ENCODE measurements at places on chromosomes 7 and 10.

- DNase-seq = no peak
These were observed 52.1 kb upstream of the ZNF438 start for GRCh38 chr10:31083765-31084184.

GRCh38 chr10:5570979-5571810 is 46.4 kb downstream of the CALML3 start:
- no peak for DNase-seq

- no peak for DNase-seq
These were observed 155.4 kb downstream of the ADK start for GRCh38 chr10:74306227-74306982.

GRCh38 chr10:116866987-116867595 is 17.8 kb downstream of the ENO4 start:
- no peak for DNase-seq

DNA sequence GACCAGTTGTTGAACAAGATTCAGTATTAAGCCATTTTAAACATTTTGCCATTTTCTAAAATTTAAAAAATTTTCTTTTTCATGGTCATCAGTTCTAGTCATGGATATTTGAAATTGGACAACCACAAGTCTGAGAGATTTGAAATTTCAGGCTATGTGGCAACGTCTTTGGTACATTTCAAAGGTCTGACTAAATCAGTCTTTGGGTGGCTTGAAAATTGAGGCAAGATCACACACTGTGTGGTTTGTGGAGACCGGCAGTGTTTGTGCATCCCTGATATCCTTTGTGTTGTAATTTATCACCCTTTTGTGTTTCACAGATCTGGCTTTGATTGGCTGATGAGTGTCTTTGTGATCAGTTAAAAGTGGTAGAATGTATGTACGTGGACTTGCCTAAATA is 35.7 kb downstream of the CCAR1 start:
- no peak for DNase-seq

DNA sequence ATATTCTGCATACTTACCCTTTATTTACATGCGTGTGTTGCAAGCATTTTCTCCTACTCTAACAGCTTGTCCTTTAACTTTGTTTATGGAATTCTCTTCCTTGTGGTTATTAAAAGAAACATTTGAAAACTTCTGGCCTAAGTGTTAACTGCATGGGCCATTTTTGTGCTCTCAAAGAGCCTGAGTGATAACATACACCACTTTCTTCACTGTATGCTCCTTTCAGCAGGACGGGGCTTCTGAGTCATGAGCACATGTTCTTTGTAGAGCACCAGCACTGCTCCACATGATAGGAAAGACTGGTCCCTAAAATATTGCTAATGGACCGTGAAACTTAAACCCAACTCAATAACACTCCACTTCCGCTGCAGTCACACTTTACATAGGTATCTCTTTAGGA is 1093.6 kb upstream of the GHITM start:
- no peak for DNase-seq

DNA sequence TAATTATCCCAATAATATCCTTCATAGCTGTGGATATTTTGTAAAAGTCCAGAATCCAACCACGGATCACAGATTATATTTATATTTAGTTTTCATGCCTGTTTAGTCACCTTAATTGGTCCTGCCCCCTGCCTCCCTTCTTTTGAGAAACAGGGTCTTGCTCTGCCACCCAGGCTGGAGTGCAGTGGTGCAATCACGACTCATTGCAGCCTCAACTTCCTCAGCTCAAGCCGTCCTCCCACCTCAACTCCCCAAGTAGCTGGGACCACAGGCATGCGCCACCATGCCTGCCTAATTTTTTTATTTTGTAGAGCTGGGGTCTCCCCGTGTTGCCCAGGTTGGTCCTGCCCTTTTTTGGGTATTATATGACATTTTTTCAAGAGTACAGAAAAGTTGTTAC is 129.4 kb downstream of the KAT6B start:
- no peak for DNase-seq

DNA sequence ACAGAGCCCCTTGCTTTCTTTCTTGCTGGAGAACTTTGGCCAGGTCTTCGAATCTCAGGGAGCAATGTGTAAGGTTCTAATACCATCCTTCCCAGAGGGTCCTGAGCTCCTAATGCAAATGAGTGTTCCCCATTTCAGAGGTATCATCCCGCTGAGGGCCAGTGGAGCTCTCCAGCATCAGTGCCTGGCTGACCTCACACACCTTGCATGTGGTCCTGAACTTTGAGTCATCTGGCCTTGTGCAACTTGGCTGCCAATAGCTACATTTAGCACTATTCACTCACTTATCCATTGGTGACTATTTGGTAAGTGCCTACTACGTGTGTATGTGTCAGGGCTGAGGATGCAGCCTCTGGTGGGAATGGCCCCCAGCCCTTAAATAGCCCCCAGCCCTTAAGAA is 48.4 kb upstream of the HABP2 start:
- no peak for DNase-seq

- no peak for DNase-seq
These were observed 177.1 kb downstream of the DGKI start for GRCh38 chr7:137669706-137670105.

DNA sequence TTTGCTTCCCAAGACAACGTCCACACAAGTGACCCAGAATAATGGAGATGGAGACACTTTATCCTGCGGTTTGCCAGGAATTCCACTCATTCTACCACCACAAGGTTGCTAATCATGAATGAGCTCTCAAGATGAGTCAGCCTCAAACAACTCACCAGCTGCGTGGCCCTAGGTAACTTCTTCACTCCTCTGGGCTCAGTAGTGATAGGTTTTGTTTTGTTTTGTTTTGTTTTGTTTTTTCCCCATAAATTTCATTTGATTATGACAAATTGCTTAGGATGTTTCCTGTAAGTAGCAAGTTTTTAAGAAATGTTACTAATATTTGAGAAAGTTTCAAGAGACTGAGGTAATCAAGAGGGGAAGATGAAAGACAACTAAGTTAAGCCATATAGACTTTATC is 286.8 kb downstream of the PARD3 start:
- no peak for DNase-seq

- no peak for DNase-seq
These were observed 7.9 kb upstream of the CRTAC1 start for GRCh38 chr10:98038288-98038687.

DNA sequence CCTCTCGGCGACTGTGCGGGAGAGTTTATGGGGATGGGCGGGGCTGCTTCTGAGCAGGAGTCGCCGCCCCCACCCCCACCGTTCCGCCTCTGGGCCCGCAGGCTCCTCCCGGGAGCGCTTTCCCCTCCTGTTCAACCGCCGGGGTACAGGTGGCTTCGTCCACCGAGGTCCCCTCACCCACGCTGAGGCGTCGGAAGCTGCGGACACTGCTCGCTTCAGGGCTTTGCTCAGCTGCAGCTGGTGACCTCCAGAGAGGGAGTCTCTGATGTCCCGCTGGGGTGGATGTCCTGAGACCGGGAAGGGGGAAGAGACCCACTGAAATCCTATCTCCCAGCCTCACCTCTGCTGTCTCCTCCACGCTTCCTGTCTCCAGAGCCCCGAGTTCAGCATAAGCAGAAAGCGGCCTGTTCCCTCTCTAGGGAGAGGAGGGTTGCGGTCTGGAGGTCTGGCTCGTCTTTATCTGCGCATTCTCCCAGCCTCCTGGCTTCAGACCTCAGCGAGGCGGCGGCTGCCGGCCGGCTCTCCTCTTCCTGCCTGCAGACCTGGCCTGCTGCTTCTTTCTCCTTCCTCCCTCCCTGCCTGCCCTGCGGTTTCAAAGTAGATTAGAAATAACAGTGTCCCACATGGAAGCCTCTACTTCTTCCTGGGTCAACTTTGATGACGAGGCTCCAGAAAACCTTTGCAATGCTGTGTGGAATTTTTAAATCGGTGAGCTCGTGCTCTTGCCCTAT is 1.8 kb downstream of the CYP2E1 start:
- no peak for DNase-seq

- peak; percentile 1 for DNase-seq
These were observed 327.5 kb upstream of the PLXDC2 start for GRCh38 chr10:19488592-19489280.

DNA sequence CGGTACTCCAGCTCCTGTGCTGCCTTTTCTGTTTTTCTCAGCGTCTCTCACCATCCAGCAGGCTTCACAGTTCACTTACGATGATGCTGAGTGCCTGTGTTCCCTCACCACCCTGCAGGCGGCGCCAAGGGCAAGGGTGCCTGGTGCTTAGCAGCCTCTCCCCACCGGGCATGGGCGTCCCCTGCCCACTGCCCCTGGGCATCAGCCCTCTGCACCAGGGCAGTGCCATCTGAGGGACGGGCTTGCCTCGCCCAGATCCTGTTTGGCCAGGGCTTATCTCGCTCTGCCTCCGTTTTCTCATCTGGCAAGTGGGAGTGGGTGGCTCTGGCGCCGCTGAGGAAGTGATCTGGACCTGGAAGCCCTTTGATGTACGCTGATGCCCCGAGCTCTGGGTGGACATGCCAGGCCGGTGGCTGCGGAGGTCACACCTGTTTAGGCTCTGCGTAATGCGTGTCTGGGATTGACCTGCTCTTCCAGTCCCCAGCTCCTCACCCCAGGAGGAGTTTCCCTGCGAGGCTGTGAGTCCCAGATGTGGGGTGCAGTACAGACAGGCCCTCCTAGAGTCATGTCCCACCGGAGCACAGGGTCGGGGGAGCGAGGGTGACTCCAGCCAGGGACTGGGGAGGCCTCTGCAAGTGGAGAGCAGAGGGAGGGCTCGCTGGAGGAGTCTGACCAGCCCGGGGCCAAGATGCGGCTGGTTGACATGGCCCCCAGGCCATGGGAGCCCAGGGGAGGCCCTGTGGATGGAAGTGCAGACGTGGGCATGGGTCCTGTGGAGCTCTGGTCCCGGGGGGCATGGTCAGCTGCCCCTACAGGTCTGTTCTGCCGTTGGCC is 11.8 kb downstream of the TTYH3 start:
- no peak for DNase-seq

DNA sequence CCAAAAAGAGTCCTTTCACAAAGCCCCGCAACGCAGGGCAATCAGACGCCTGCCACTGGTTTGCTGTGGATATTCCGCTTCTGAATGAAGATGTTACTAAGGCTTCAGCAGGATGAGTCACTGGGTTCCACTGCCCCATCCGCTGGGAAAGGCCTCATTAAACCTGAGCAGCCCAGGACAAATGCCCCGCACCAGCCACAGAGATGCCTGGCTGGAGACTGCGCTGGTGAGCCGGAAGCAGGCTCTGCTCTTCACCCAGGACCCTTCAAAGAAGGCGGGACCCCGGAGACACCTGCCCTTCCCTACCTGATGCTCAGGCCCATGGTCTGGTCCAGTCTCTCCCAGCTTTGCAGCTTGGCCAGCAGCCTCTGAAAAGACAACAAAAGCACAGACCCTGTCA is 19.8 kb downstream of the MAD1L1 start:
- DNase-seq = no peak

GRCh38 chr7:118286131-118286530 is 61.6 kb downstream of the ANKRD7 start:
- DNase-seq = no peak

DNA sequence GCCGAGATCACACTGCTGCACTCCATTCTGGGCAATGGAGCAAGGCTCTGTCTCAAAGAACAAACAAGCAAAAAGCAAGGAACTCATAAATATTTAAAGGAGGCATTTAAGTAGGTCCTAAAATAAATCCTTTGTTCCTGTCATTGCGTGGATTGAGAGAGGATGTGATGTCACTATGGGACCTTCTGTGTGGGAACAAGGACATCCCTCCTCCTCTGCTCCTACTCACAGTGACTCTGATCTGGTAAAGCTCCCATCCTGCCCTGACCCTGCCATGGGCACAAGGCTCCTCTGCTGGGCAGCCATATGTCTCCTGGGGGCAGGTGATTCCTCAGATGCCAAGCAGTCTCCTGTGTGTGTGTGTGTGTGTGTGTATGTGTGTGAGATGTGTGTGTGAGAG is 74.1 kb upstream of the PRSS58 start:
- DNase-seq = no peak

DNA sequence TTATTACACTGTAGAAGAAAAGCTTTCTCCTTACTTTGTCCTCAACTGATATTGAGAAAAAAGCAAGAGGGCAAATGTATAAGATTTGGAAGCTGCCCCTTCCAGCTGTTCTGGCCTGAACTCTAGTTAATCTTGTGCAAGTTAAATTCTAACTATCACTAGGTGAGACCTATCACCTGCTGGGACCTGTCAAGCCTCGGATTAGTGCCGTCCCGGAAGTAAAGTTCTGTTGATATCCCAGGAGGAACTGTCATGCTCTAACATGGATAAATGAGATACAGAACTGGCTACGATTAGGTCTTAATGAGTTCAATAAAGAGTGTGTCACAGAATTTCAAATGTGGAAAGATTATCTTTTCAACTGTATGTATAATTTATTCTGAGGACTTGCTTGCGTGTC is 1.2 kb upstream of the BPGM start:
- DNase-seq = no peak

DNA sequence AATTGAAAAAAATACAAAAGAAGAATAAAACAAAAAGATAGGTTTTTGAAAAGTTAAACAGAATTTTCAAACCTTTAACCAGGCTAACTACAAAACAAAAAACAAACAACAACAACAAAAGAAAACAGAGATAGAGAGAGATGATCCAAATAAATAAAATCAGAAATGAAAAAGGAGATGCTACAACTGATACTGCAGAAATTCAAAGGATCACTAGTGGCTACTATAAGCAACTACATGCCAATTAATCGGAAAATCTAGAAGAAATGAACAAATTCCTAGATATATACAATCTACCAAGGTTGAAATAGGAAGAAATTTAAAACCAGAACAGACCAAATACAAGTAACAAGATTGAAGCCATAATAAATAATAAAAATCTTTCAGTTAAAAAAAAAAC is 326.8 kb upstream of the VSTM2A start:
- DNase-seq = no peak

DNA sequence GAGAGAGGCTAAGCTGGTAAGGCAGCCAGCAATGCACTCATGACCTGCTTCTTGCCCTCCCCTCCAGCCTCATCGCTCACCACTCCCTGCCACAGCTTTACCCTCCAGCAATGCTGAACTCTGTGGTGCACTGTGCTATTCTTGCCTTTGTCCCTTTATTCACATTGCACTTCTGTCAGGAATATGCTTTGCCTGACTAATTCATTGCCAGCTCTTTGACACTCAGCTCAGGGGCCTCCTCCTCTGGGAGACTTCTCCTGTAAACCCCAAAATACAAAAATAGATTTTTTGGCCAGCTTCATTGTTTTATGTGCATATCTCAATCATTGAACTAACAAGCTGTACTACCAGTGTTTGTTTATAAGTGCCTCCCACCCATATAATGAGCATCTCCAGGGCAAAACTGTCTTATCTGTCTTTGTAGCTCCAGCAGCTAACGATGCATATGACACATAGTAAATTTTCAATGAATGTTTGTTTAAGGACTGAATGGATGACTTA is 8.2 kb downstream of the CNNM1 start:
- no peak for DNase-seq

- DNase-seq = no peak
These were observed 158.0 kb downstream of the CDH23 start for GRCh38 chr10:71554671-71555070.

GRCh38 chr10:1938317-1938716 is 201.0 kb upstream of the ADARB2 start:
- no peak for DNase-seq

- DNase-seq = no peak
These were observed 109.9 kb downstream of the ZMIZ1 start for GRCh38 chr10:79178614-79179163.

Measured in substantia nigra (tissue), 51 donors.